ENCODE measurements at places on chromosomes 16 and 17. TPM values are rescaled to one million over a fixed set of nuclear protein-coding genes. Genes with fewer than 3 reads are reported as not detected.

The PTGES3L gene
- polyA plus RNA-seq, result 5.2 TPM

The FBXL16 gene
- 0.30 TPM for polyA plus RNA-seq

The PYDC1 gene
- polyA plus RNA-seq, result not detected

The MEOX1 gene
- 0.21 TPM for polyA plus RNA-seq

The IRF8 gene
- polyA plus RNA-seq, result 13.8 TPM

The KRT9 gene
- polyA plus RNA-seq, result not detected

The OMG gene
- polyA plus RNA-seq, result 5.5 TPM

- DNase-seq, result no peak
These were observed 585 bp downstream of the MLKL start for GRCh38 chr16:74700116-74700437.

- no peak for DNase-seq
These were observed 164.9 kb upstream of the MAF start for GRCh38 chr16:79765431-79765830.

DNA sequence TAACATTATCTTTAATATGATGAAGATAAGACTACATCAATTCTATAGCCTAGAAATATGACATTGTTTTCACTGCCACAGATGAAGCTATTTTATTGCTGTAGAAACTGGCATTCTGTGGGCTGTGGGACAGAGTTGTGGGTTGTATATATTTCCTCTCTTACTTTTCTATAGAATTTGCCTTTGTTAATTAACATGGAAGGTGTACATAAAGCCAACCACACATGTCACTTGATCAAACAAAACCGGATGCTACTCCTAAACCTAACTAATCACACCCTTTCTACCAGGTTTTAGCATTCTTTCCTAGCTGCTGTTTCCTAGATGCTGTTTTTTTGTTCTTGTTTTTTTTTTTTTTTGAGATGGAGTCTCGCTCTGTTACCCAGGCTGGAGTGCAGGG, 81.2 kb upstream of the ATP2A3 start:
- no peak for DNase-seq

DNA sequence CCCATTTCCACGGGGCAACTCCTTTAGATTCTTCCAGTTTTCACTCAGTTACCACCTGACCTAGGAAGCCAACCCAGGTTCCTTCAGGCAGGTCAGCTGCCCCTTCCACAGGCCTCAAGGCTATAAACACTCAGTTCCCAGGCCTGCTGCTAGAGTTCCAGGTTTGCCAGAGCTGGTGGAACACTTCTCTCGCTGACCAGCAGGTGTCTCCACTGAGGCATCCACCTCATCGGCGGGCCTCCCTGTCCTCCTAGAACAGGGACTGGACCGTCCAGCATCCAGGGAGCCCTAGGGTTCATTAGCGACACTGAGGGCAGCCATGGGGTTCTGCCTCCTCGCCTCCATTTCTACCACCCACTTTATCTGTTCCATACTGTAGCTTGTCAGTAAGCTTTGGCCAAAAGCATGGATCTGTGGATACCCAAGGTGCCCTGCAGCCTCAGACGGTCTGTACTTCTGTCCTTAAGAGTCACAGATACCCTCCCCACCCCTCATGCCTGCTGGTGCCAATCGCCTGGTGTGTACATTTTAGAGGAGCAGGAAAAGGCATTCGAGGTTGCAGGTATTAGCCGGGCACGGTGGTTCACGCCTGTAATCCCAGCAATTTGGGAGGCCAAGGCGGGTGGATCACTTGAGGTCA, 29.0 kb downstream of the PIMREG start:
- peak; percentile 38 for DNase-seq

DNA sequence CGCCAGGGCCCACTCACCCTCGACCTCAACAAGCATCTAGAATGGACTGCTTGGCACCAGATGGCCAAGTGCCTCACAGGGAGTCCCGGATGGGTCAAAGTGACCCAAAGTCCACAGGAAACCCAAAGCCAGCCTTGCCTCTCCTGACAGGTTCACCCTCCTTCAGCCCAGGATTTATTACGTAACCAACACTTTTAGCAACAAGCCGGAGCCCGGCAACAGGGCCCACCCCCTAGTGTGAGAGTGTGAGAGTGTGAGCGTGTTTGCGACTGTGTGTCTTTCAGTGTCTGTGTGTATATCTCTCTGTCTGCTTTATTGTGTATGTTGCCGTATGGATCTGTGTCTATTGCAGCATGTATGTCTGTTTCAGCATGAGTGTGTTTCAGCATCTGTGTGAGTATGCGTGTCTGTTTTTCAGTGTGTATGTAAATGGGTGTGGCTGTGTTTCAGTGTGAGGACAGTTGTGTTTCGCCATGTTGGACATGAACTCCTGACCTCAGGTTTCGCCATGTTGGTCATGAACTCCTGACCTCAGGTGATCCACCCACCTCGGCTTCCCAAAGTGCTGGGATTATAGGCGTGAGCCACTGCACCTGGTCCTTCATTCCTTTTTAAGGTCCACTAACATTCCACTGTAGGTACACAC, 13.7 kb upstream of the PEMT start:
- no peak for DNase-seq

GRCh38 chr17:28983286-28984230, 22.3 kb downstream of the SEZ6 start:
- no peak for DNase-seq

DNA sequence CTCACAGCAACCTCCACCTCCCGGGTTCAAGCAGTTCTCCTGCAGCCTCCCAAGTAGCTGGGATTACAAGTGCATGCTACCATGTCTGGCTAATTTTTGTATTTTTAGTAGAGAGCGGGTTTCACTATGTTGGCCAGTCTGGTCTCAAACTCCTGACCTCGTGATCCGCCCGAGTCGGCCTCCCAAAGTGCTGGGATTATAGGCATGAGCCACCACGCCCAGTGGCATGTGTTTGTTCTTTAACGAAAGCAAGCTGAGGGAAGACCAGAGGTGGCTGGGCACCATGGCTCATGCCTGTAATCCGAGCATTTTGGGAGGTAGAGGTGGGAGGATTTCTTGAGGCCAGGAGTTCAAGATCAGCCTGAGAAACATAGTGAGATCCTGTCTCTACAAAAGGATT, 18.1 kb downstream of the TNFRSF13B start:
- DNase-seq, result no peak

- no peak for DNase-seq
These were observed 4.1 kb downstream of the SNRNP25 start for GRCh38 chr16:57711-58110.

GRCh38 chr16:13961099-13961811, 41.3 kb downstream of the ERCC4 start:
- no peak for DNase-seq

GRCh38 chr16:88460496-88461330, 7.6 kb downstream of the ZFPM1 start:
- DNase-seq, result no peak

DNA sequence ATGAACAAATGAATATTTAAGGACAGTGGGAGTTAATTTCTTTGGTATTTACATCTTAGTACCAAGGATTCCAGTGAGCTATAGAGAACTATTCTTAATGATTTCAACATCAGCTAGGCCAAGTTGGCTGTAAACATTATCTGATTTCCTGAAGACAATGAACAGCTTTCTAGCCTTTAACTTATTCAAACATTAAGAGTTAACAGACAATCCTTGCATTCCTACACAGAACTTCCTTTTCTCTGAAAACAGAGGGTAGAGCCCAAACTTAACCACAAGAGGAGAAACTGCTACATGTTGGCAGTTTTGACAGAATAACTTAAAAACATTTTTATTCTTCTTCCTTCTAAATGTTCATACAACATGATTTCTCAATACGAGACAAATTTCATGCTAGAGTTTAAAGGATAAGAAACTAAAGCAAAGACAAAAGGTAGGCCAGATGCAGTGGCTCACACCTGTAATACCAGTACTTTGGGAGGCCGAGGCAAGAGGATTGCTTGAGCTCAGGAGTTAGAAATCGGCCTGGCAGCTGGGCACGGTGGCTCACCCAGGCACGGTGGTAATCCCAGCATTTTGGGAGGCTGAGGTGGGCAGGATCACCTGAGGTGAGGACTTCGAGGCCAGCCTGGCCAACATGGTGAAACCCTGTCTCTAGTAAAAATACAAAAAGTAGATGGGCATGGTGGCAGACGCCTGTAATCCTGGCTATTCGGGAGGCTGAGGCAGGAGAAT, 4.4 kb downstream of the CRLF3 start:
- DNase-seq, result no peak

All from right lung (tissue), 10 donors.